Kidney epithelial cell (primary cell): ENCODE measurements at places on chromosomes 12 and 14. TPM values are rescaled to one million over a fixed set of nuclear protein-coding genes. Genes with fewer than 3 reads are reported as not detected.

DNA sequence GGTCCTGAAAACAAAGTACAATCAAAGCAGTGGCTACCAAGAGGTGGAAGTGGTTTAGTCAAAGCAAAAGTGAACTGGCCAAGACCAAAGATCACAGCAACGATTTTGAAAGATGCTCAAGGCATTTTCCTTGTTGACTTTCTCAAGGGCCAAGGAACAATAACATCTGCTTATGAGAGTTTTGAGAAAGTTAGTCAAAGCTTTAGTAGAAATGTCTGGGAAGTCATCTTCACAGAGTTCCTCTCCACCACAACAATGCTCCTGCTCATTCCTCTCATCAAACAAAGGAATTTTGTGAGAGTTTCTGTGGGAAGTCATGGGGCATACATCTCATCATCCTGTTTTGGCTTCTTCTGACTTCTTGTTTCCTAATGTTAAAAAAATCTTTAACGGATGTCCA, 80.1 kb downstream of the PLEKHA5 start:
- DNase-seq = no peak

- no peak for DNase-seq
These were observed 342.6 kb downstream of the NOVA1 start for GRCh38 chr14:26255213-26255612.

DNA sequence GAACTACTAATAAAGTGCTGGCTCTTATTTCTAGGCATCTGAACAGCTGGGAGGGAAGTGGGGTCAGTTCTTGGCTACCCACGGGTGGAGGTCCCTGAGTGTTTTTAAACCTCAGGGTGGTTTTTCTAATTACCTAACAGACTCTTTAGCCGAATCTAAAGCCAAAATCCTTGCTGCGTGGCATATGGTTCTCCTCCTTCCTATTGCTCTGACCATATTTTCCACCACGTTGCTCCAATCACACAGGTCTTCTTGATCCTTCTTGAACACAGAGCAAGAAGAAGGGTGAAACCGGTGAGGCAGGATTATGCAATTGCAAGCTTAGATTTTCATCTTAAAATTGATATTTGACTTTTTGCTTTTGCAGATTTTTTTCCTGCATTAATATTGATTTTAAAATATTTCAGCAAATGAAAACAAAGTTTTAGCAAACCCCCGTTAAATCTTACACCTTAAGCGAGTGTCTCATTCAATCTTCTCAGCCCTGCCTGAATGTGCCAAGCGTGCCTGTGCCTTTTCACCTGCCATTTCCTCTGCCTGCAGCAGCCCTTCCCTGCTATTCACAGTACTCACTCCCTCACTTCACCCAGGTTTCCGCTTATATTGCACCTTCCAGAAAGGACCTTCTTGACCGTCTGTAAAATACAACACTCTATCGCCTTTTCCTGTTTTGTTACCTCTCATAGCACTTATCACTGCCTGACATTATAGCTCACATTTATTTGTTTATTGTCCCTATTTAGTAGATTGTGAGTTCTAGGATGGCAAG, 506.0 kb downstream of the DIO2 start:
- no peak for DNase-seq

The SPPL3 gene
- 22.3 and 24.3 TPM in 2 replicates for total RNA-seq

The USP44 gene
- 0.89 and 1.3 TPM in 2 replicates for total RNA-seq

GRCh38 chr14:72595152-72595862, 298.6 kb downstream of the DPF3 start:
- no peak for DNase-seq

DNA sequence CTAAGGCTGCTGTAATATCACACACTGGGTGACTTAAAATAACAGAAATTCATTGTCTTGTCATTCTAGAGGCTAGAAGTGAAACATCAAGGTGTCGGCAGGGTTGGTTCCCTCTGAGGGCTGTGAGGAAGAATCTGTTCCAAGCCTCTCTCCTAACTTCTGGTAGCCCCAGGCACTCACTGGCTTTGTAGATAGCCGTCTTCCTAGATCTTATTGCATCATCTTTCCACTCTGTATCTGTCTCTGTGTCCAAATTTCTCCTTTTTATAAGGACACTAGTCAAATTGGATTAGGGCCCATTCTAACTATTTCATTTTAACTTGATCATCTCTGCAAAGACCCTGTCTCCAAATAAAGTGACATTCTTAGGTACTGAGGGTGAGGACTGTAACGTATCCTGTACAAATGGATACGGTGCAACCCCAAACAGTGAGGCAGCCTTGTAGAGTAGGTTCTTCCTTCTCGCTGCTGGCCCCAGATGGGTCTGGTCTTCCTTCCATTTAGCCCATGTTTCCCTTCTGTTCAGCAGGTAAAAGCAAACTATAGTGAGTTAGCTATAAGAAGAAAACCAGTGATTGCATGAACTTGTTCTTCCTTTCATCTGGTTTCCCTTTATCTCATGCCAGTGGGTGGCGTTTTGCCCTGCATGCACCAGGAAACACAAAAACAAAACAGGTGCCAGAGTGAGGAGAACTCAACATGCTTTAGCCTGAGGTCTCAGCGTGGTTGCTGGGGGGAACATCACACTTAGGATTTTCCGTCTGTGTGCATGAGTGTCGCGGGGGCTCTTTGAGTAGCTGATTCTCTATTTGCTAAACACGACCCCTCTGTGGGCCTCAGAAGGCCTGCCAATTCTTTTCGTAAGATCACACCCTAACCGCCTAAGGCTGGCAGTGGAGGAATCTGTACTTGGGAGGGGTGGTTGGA, 19.5 kb downstream of the TTC9 start:
- no peak for DNase-seq

- no peak for DNase-seq
These were observed 16.1 kb upstream of the ATF1 start for GRCh38 chr12:50747817-50748216.

The INHBC gene
- total RNA-seq = not detected in 2 replicates
